ENCODE measurements at places on chromosomes 7 and 10.

GRCh38 chr10:112071596-112072133 is 111.9 kb downstream of the GPAM start:
- DNase-seq: no peak

- DNase-seq: peak; percentile 96
Observed at GRCh38 chr7:140696024-140696679, 356 bp upstream of the NDUFB2 start.

- no peak for DNase-seq
Observed at GRCh38 chr10:28302012-28302637, 739 bp downstream of the MPP7 start.

DNA sequence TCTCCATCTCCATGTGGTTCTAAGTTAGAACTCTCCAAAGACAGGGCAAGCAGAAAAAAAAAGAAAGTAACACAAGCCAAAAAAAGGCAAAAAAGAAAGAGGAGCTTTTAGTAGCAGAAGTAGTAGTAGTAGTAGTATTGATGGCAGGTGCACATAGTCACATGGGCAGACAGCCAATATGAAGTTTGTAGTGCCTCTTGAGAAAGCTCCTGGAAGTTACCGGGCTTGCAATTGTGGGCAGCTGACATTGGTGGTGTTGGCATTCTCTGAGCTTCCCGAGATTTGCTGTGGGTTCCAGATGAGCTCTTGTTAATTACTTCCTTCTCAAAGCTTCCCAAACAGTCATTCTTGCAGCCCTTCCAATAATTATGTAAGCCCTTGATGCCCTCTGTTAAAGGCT is 1128.5 kb downstream of the TYW1 start:
- no peak for DNase-seq

- peak; percentile 91 for DNase-seq
Observed at GRCh38 chr7:76294344-76295024, 8.0 kb upstream of the HSPB1 start.

DNA sequence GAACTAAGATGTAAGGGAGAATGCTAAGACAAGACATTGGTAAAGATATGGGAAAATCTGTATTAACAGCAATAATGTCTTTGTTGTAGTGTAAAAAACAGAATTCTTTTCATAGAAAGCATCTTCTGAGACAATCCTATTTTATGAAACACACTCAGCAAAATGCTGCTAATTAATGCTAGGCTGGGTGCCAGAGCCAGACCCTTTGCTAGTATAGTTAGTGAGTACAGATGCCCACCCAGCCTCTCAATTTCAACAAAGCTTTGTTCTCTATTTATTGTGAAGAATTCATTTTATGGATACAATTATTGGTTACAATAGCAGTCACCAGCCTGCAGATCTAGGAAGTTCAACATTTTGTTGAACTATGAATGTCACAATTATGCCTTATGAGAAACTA is 131.0 kb downstream of the SEM1 start:
- DNase-seq: no peak
